ENCODE measurements at places on chromosomes 7 and 10.

DNA sequence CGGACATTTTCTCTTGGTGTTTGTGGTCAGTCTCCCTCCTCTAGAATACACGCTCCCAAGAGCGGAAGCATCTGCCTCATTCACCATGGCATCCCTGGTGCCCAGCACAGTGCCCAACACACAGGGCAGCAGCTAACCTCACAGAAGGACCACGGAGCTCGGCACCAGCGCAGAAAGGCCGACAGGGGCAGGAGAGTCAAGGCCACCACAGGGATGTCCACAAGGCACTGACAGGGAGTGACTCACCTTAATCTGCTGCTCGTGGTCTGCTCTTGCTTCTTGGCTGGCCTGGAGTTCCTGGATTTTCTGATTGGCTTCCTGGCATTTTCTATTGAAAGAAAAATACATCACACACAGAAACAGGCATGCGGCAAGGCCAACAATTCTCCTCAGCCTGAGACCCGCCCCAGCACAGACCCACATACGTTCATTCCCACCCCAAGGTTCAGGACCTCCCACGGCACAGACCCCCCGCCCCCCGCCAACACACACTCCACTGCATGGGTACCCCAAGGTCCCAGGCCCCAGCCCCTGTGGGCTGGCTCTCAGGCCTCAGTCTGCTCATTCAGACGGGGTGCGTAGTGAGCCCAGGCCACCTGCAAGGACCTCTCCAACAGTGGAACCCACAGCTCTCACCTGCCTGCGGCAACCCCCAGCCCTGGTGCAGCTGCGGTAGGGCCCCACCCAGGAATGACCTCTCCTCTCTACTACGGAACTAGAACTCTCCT lies 14.9 kb downstream of the MAD1L1 start:
- H3K36me3 ChIP-seq, result peaks cover 62% of the 10 kb centered on the region
- H3K27ac ChIP-seq, result no peak overlapping the region
- no peak overlapping the region for H3K4me3 ChIP-seq
- no peaks in the 10 kb centered on the region for H3K27me3 ChIP-seq

- H3K4me1 ChIP-seq, result no peaks in the 10 kb centered on the region
- no peak for DNase-seq
- no peak overlapping the region for H3K4me3 ChIP-seq
Measured at GRCh38 chr7:45065031-45065995, 23.5 kb downstream of the NACAD start.

GRCh38 chr7:105202616-105203015 lies 186.1 kb downstream of the SRPK2 start:
- peaks cover 16% of the 10 kb centered on the region for H3K4me1 ChIP-seq
- H3K36me3 ChIP-seq, result no peaks in the 10 kb centered on the region
- H3K27ac ChIP-seq, result no peak overlapping the region
- no peaks in the 10 kb centered on the region for H3K27me3 ChIP-seq
- H3K4me3 ChIP-seq, result no peak overlapping the region
- DNase-seq, result no peak

DNA sequence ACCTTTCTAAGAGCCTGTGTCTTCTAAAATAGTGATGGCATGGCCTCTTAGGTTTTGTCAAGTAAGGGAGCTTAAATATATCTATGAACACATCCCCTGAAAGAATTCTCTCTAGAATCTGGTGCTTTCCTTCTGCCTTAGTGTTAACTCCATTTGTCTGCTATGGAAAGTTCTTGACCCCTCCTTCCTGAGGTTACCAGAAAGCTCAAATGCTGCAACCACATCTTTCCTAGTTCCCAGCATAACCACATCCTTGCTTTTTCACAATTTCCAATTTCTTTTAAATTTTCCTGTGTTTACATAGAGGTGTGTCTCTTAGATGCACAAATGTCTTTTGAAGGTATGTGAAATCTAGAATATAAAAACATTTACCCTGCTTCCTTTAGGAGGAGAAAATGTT lies 16.4 kb upstream of the GSDME start:
- H3K4me1 ChIP-seq, result peaks cover 3% of the 10 kb centered on the region
- H3K27ac ChIP-seq, result no peak overlapping the region
- no peaks in the 10 kb centered on the region for H3K36me3 ChIP-seq
- no peak for DNase-seq
- H3K27me3 ChIP-seq, result no peaks in the 10 kb centered on the region

DNA sequence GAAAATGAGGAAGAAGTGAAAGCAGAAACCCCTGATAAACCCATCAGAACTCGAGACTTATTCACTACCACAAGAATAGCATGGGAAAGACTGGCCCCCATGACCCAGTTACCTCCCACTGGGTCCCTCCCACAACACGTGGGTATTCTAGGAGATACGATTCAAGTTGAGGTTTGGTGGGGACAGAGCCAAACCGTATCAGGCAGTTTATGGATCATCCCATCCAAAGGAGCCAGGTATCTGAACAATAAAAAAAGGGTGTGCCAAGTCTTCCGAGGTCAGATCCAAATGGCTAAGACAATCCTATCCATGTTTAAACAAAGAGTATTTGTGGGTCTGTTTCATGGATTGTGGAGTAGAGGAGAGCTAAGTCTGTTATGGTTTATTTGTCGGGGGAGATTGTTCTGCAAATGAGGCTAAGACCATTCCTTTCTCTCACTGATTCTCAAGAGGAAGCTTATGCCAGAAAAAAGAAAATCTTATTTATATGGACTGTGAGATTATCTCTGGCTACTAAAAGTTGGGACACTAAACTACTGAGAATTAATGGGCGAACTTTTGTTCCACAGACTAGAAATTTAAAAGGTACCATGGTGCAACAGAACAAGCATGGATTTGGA lies 203.7 kb downstream of the IPMK start:
- H3K36me3 ChIP-seq, result no peaks in the 10 kb centered on the region
- H3K4me3 ChIP-seq, result no peak overlapping the region
- DNase-seq, result no peak

- no peaks in the 10 kb centered on the region for H3K36me3 ChIP-seq
- H3K27me3 ChIP-seq, result no peaks in the 10 kb centered on the region
- peaks cover 14% of the 10 kb centered on the region for H3K4me1 ChIP-seq
- no peak for DNase-seq
Measured at GRCh38 chr10:11183015-11183414, 165.3 kb downstream of the CELF2 start.

- H3K4me3 ChIP-seq, result no peak overlapping the region
- H3K4me1 ChIP-seq, result no peaks in the 10 kb centered on the region
- no peaks in the 10 kb centered on the region for H3K27me3 ChIP-seq
- H3K36me3 ChIP-seq, result peaks cover 30% of the 10 kb centered on the region
Measured at GRCh38 chr10:68023292-68023691, 51.8 kb downstream of the HERC4 start.

GRCh38 chr7:128796327-128796726 lies 4.6 kb downstream of the CCDC136 start:
- H3K4me1 ChIP-seq, result peaks cover 17% of the 10 kb centered on the region
- no peaks in the 10 kb centered on the region for H3K36me3 ChIP-seq
- H3K27me3 ChIP-seq, result no peaks in the 10 kb centered on the region
- no peak for DNase-seq
- H3K4me3 ChIP-seq, result no peak overlapping the region

GRCh38 chr7:23293500-23294073 lies 5.6 kb upstream of the MALSU1 start:
- DNase-seq, result no peak
- H3K4me1 ChIP-seq, result peaks cover 5% of the 10 kb centered on the region
- no peaks in the 10 kb centered on the region for H3K27me3 ChIP-seq
- H3K4me3 ChIP-seq, result no peak overlapping the region

DNA sequence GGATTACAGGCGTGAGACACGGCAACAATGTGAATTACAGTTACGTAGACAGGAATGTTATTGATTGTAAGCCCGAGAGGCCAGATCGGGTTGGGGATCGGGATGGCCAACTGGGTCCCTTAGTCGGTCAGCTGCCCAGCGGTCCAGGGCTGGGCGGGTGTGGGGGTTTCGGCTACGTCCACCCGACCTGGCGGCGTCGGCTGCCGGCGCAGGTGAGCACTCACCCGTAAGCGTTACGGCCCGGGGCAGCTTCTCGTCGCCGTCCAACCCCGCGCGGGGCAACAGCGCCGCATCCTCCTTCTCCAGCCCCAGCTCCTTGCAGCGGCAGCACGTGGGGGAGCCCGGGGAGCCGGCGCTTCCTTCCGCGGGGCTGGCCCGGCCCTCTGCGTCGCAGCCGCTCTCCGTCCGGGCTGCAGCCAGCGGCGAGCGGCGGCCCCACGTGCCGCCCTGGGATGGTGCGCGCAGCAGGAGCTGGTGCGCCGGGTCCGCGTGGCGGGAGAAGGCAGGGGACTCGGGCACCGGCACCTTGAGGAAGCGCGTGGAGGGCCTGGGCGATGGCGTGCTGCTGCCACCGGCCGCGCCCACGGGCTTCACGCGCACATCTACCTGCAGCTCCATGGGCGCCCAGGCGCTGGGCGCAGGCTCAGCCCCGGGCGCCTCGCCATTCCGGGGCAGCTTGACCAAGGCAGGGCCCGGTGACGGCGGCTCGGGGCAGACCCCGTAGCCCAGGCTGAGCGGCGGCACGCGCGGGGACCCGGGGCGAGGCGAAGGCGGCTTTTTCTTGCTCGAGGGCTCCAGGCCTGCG lies 609 bp downstream of the KLRG2 start:
- H3K4me1 ChIP-seq, result peaks cover 23% of the 10 kb centered on the region
- H3K27ac ChIP-seq, result no peak overlapping the region
- H3K27me3 ChIP-seq, result peaks cover 7% of the 10 kb centered on the region
- no peak for DNase-seq
- peak overlapping the region; percentile 40 for H3K4me3 ChIP-seq

GRCh38 chr10:35563261-35563891 lies 41.8 kb upstream of the GJD4 start:
- H3K4me3 ChIP-seq, result no peak overlapping the region
- no peaks in the 10 kb centered on the region for H3K36me3 ChIP-seq
- H3K27me3 ChIP-seq, result no peaks in the 10 kb centered on the region
- H3K4me1 ChIP-seq, result no peaks in the 10 kb centered on the region
- no peak for DNase-seq
- H3K27ac ChIP-seq, result no peak overlapping the region

- H3K36me3 ChIP-seq, result no peaks in the 10 kb centered on the region
- H3K4me3 ChIP-seq, result peak overlapping the region; percentile 58
- peaks cover 49% of the 10 kb centered on the region for H3K4me1 ChIP-seq
- no peaks in the 10 kb centered on the region for H3K27me3 ChIP-seq
- peak overlapping the region; percentile 94 for H3K27ac ChIP-seq
- DNase-seq, result no peak
Measured at GRCh38 chr7:55965100-55965470, 700 bp downstream of the NIPSNAP2 start.

DNA sequence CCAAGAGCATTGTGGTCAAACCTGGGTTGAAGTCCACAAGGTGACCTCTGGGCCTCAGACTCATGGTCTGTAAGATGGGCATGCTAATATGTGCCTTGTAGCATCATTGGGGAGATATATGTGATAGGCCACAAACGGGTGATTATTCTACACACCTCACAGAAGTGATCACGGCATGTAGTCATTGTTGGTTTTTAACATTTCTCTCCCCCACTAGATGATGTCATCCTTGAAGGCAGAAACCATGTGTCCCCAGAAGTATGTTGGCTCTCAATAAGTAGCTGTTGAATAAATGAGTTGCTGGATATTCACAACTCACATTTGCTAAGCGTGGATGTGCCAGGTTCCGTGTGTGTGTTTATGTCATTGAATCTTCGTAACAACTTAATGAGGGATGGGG lies 42.4 kb downstream of the GATA3 start:
- H3K4me3 ChIP-seq, result no peak overlapping the region
- no peaks in the 10 kb centered on the region for H3K36me3 ChIP-seq
- no peaks in the 10 kb centered on the region for H3K27me3 ChIP-seq
- no peak for DNase-seq
- H3K4me1 ChIP-seq, result no peaks in the 10 kb centered on the region

GRCh38 chr10:97372233-97372875 lies 28.8 kb downstream of the RRP12 start:
- no peaks in the 10 kb centered on the region for H3K4me1 ChIP-seq
- no peaks in the 10 kb centered on the region for H3K27me3 ChIP-seq
- no peak overlapping the region for H3K27ac ChIP-seq
- no peak for DNase-seq
- H3K36me3 ChIP-seq, result peaks cover 52% of the 10 kb centered on the region
- no peak overlapping the region for H3K4me3 ChIP-seq

DNA sequence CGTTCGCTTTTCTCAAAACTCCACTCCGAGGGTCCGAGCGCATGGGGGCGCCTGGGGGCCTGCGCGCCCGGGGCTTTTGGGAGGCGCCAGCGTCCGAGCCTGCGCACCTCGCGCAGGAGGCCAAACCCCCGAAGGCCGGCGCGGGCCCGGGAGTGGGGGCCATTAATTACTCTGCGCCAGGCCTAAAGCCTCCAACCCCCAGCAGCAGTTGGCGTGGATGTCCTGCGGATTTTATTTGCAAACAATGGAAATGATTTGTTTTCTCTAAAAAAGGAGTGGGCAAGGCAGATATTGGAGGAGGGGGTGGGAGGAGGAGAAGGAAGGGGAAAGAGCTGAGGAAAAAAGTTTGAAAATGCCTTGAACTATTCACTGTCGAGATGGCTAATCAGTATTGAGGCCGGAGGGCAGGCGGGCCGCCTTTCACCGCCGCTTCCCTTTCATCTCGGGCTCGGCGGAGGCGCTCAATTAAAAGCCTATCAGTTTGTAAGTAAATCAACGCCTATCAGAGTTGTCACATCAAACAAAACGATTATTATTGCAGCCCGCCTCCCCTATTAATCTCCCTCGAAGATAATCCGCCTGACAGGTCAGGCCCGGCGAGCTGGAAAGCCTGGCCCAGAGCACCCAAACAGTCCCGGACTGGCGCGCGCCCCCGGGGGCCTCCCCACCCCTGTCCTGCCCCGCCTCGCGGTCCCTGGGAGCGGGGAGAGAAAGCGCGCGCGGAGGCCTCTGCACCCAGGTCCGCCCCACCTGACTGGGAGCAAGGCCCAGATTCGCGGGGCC lies 3.4 kb upstream of the ZNF503 start:
- DNase-seq, result no peak
- peaks cover 49% of the 10 kb centered on the region for H3K4me1 ChIP-seq
- no peaks in the 10 kb centered on the region for H3K27me3 ChIP-seq
- H3K36me3 ChIP-seq, result no peaks in the 10 kb centered on the region
- peak overlapping the region; percentile 99 for H3K4me3 ChIP-seq

- no peaks in the 10 kb centered on the region for H3K27me3 ChIP-seq
- H3K4me1 ChIP-seq, result peaks cover 28% of the 10 kb centered on the region
- no peak for DNase-seq
- H3K36me3 ChIP-seq, result no peaks in the 10 kb centered on the region
Measured at GRCh38 chr10:59709395-59710125, at the start of gene SLC16A9. TSS of gene SLC16A9 (minus strand) at chr10:59709850. CDS start at chr10:59684291, 25,559 bp downstream.

DNA sequence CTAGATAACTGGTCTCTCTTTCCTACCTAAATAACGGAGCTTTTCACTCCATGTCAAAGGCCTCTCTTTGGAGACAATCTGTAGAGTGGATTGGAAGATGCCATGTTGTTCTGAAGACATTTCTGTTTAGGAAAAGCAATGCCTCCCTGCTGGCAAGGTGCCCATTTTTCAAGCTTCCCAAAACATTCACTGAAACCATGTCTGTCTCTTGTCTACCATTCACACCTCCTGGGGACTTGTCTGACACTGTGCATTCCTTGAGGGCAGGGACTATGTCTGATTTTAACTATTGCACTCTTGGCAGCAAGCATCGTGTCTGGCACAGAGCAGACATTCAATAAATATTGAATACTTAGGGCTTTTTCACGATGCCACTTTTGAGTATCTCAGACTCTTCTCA lies 528.9 kb upstream of the NRP1 start:
- no peak for DNase-seq
- H3K4me3 ChIP-seq, result no peak overlapping the region
- H3K4me1 ChIP-seq, result no peaks in the 10 kb centered on the region
- H3K27me3 ChIP-seq, result no peaks in the 10 kb centered on the region
- H3K36me3 ChIP-seq, result no peaks in the 10 kb centered on the region

- no peak for DNase-seq
- H3K4me1 ChIP-seq, result no peaks in the 10 kb centered on the region
- no peak overlapping the region for H3K4me3 ChIP-seq
- H3K27me3 ChIP-seq, result no peaks in the 10 kb centered on the region
- no peak overlapping the region for H3K27ac ChIP-seq
- H3K36me3 ChIP-seq, result no peaks in the 10 kb centered on the region
Measured at GRCh38 chr7:18109762-18110161, 82.1 kb upstream of the PRPS1L1 start.

Data from vagina (tissue), 2 donors.